ENCODE measurements at places on chromosomes 4 and X.

DNA sequence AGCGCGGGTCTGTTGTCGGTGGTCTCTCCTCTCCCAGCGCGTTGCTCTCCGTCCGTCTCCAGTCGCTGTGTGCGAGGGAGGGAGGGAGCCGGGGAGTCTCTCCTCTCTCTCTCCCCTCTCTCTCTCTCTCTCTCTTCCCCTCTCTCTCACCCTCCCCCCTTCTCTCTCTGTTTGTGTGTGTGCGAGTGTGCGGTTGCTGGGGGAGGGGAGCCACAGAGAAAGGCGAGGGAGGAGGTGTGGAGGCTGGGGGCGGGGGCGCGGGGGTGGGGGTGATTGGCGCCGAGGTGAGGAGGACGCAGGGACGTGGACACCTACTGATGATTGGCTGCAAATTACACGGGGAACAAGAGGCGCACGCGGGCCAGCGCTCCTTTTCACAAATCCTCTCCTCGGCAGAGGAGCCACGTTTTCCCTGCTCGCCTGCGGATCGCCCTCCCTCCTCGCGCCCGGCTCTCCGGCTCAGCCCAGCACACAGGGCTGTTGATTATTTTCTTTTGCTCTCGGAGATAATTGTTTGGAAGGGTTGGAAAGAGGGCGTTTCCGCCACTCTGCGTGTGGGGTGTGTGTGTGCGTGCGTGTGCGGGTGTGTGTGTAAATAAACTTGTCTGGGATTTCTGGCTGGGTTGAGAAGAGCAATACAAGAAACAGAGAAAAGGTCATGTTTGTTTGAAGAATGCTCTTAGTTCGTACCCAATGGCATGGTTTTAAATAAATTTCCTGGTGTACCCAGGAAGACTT lies at the start of gene CXXC4:
Gene CXXC4, minus strand, starts transcription at position 73 of the 738 bp plus-strand sequence. CDS start 3,092 bp downstream, outside the sequence.
- DNase-seq, result peak; percentile 74

- no peak for DNase-seq
These were observed 92.9 kb downstream of the FNIP2 start for GRCh38 chr4:158861766-158862165.

DNA sequence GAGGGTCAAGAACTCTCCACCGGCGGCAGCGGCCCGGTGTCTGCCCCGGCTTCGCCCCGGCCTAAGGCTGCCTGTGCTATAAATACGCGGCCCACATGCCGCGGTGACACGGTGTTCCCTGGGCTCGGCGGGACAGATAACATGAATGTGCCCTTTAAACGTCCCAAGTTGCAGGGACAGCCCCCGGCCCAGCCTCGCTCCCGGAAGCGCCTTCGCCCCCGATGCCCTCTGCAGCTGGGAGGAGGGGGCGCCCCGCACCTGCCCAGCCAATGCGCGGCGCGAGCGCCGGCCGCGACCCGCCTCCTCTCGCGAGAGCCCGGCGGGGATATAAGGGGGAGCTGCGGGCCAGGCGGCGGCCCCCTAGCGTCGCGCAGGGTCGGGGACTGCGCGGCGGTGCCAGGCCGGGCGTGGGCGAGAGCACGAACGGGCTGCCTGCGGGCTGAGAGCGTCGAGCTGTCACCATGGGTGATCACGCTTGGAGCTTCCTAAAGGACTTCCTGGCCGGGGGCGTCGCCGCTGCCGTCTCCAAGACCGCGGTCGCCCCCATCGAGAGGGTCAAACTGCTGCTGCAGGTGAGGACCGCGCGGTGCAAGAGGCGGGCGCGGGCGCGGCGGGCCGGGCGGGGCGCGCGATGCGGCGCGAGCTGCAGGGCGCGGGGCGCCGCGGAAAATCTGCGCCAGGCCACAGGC lies at the start of gene SLC25A4:
Gene SLC25A4, plus strand, starts transcription at position 355 of the 689 bp plus-strand sequence. Its CDS starts 107 bp downstream, at position 462.
- peak; percentile 90 for DNase-seq

- no peak for DNase-seq
These were observed 2.5 kb downstream of the BMP3 start for GRCh38 chr4:81032771-81033684.

DNA sequence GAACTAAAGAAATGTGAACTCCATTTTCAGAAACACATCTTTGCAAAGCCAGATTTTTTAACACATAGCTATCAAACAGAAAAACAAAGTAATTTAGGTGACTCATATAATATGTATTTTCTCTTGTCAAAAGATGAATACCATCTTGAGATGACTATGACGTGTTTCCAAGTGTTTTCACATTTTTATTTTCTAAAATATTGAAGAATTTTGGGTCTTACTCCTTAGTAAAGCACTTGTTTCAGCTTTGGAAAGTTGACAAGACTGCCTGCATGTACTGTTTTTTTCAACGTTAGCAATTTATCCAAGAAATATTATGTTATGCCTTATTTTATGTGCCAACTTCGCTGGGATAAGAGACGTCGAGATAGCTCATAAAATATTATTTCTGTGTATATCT lies 733.9 kb upstream of the EPHA5 start:
- DNase-seq, result no peak

GRCh38 chr4:153248641-153249198 lies 44.5 kb downstream of the TRIM2 start:
- DNase-seq, result no peak

- no peak for DNase-seq
These were observed 21.8 kb upstream of the PPA2 start for GRCh38 chr4:105495667-105496066.

- no peak for DNase-seq
These were observed 73.3 kb downstream of the CYLC1 start for GRCh38 chrX:83934220-83934619.

- no peak for DNase-seq
These were observed 1.4 kb downstream of the ACOX3 start for GRCh38 chr4:8439168-8439567.

- no peak for DNase-seq
These were observed 76.6 kb upstream of the QRFPR start for GRCh38 chr4:121457278-121457875.

DNA sequence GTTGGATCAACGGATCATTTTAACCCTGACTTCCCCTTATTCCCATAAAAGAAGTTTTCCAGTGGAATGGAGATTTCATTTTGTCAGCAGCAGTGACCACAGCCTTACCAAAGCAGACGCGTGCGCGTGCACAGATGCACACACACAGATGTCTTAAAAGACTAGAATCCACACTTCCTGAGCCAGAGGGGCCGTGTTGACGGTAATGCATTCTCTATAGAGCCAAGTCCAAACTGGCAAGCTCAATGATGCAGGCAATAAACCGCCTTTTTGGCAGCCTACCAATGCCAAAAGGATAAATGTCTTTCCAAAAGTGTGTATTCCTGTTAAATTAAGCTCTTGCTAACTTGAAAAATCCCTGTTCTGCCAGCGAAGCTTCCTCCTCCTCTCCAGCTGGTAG lies 18.8 kb upstream of the CLDN34 start:
- no peak for DNase-seq

DNA sequence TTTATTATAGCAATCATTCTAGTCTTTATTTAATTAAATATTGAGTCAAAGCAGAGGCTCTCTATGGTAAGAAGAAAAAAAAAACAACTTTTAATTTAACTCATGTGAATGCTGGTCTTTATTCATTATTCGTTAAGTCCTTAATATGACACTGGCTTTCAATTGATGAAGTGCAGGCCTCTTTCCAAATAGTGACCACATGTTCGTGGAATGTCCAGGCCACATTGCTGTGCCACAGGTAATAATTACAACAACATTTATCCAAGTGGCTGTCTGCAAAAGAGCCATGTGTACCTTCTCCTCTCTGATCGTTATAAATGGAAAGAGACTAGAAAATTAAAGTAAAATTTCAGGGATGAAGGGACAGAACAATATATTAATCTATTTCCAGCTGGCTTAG lies 220.1 kb upstream of the PABPC4L start:
- no peak for DNase-seq

DNA sequence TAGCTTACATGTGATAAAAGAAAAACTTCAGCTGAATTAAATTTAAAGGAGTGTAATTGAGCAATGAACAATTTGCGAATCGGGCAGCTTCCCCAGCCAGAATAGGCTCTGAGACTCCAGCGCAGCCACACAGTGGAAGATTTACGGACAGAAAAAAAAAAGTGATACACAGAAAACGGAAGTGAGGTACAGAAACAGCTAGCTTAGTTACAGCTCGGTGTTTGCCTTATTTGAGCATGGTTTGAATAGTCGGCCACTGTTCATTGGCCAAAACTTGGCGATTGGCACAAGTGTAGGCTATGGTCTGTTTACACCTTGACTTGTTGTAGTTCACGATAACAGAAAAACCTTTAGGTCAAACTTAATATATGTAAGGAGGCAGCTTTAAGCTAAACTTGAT lies 16.7 kb upstream of the SUPT20HL1 start:
- no peak for DNase-seq

GRCh38 chr4:22707390-22707789 lies 14.7 kb downstream of the GBA3 start:
- no peak for DNase-seq

GRCh38 chr4:183996868-183997267 lies 91.8 kb downstream of the STOX2 start:
- DNase-seq, result no peak

DNA sequence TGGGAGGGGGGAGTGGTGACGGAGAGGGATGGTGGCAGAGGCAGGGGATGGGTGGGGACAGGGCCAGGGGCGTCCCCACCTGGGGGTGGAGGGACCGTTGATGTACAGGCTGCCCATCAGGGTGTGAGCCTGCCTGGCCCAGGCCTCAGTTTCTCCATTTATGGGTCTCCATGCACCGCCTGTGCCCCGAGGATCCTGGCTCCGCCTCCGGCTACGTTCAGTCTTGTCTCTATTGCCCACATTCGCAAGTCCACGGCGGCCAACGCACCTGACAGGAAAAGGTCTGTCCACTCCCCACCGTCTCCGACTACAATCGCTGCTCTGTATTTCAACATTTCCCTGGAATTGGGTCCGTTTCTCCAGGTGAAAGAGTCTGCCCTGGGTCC lies 96.3 kb upstream of the NKX1-1 start:
- no peak for DNase-seq

GRCh38 chrX:2828959-2829411 lies 255 bp downstream of the GYG2 start:
- DNase-seq, result no peak

DNA sequence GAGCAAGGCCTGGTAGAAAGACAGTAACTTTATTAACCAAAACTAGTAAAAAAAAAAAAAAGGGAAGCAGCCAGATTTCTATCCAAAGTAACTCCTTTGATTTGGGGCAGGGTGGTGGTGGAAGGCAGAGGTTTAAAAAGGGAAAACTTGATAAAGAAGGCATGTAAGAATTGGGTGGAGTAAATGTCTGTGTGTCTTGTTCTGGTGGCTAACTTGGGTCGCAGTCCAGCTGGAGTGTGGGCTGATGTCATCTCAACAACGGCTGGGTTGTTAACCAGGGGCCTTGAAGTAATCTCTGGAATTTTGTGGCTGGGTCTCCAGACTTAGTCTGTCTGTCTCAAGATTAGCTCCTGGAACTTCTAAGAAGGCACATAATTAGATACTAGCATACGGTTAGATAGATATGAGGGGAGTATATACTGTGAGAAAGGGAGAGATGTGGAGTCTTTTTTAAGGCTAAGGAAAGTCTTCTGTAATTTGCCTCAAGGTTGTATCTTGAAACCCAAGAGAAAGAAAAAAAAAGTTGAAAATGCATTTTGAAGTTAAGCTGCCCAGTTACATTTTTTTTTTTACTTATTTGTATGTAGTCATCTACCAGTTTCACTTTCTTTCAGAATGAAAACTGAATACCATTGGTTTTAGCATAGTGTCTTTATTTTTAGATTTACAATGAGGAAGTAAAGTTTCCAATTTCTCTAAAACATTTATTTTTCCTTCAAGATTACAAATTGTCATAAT lies 48.3 kb downstream of the MTHFD2L start:
- DNase-seq, result no peak

DNA sequence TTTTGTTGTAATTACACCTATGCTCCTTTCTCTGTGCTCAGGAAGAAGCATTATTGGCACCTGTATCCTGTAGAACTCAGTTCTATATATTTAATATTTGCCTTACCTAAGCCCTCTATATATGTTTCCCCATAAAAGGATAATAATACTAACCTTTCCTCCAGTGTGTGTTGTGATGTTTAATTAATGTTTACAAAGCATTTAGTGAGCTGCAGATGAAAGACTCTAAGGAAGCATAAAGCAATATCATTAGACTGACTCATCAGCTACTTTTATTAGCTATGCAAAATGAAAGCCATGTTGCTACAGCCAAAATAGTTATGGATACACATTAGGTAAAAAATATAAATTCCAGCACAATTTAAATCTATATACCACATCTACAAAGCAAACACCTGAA lies 93.6 kb upstream of the PTPN13 start:
- DNase-seq, result no peak

DNA sequence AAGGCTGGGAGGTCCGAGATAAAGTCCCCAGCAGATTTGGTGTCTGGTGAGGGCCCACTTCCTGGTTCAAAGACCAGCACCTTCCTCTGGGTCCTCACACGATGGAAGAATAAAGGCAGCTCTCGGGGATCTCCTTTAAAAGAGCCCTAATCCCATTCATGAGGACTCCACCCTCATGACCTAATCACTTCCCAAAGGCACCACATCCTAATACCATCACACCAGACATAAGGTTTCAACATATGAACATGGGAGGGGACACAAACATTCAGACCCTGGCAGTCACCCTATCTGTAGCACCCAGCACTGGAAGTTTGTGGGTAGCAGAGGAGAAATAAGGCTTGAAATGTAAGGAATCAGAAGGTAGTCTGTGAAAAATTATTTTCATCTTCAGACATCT lies 112.9 kb upstream of the NOCT start:
- DNase-seq, result no peak

GRCh38 chr4:61877893-61878292 lies 677.8 kb downstream of the ADGRL3 start:
- no peak for DNase-seq

GRCh38 chrX:30572004-30572403 lies 5.6 kb downstream of the TASL start:
- no peak for DNase-seq

DNA sequence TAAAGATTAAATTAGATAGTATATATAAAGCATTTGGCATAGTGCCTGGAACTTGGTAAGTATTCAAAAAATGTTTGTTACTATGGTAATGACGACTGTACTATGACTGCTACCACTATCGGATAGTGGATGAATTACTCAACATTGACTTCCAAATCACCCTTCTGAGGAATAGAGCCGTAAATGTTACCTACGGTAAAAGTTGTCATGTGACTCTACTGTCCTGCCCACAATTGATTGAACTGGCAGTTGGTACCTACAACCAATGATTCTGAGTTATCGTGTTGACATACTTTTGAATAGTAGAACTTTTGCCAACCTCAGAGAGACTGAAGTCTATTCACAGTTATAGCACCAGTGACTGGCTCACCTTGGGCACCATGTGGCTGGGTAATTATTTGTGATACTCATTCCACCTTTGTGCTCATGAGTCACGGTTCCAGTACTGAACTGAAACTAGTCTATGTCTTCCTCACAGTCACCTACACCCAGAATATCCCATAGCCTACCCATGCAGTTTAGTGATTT lies 185.5 kb upstream of the PITX2 start:
- DNase-seq, result no peak

DNA sequence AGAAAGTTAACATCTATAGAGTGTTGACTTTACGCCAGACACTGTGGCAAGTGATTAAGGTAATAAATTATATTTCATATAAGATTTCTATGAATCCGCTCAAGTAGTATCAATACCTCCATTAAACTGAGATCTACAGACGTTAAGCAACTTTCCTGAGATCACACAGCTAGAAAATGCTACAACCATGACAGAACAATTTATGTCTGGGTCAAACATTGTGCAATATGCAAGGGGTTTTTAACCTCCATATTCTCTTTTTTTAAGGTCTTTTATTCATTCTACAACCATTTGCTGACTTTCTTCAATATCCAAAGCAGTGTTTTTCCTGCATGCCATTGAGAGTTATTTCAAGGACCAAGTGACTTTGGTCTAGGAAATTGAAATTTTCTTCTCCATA lies 10.9 kb downstream of the ASB5 start:
- DNase-seq, result no peak
